Vagina (tissue), 2 donors: ENCODE measurements at places on chromosomes 5 and 9. TPM values are rescaled to one million over a fixed set of nuclear protein-coding genes. Genes with fewer than 3 reads are reported as not detected.
A peak's percentile ranks its signal among the peaks of the same experiment; 100 is the strongest.

Gene SHOC1
- total RNA-seq: 0.25 TPM

Gene HMGCS1
- total RNA-seq: 68.0 TPM

Gene STK32A
- total RNA-seq: 1.5 TPM

Gene SCGB3A2
- total RNA-seq: not detected

Gene ANKRD31
- total RNA-seq: 1.2 TPM

Gene ERP44
- total RNA-seq: 13.5 TPM

Gene GABRB2
- total RNA-seq: under 0.01 TPM

Gene SPINK13
- total RNA-seq: not detected

GRCh38 chr5:112869948-112870347 lies 8.9 kb downstream of the SRP19 start:
- no peak for DNase-seq
- no peaks in the 10 kb centered on the region for H3K4me1 ChIP-seq
- no peak overlapping the region for H3K4me3 ChIP-seq
- no peak overlapping the region for H3K27ac ChIP-seq
- peaks cover 47% of the 10 kb centered on the region for H3K36me3 ChIP-seq

DNA sequence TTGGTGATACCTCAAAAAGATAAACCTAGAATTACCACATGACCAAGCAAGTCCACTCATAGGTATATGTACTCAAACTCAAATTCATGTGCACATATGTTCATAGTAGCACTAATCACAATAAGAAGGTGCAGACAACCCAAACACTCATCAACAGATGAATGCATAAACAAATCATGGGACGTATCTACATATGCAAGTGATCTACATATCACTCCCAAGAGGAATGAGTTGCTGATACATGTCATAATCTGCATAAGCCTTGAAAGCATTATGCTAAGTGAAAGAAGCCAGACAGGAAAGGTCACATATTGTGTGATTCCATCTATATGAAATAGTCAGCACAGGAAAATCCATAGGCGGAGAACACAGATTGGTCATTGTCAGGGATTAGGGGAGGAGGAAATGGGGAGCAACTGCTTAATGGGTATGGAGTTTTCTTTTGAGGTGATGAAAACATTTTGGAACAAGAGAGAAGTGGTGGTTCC lies 10.6 kb upstream of the GPX8 start:
- H3K27me3 ChIP-seq: no peaks in the 10 kb centered on the region
- DNase-seq: no peak
- H3K4me1 ChIP-seq: no peaks in the 10 kb centered on the region
- no peak overlapping the region for H3K27ac ChIP-seq
- no peak overlapping the region for H3K4me3 ChIP-seq

DNA sequence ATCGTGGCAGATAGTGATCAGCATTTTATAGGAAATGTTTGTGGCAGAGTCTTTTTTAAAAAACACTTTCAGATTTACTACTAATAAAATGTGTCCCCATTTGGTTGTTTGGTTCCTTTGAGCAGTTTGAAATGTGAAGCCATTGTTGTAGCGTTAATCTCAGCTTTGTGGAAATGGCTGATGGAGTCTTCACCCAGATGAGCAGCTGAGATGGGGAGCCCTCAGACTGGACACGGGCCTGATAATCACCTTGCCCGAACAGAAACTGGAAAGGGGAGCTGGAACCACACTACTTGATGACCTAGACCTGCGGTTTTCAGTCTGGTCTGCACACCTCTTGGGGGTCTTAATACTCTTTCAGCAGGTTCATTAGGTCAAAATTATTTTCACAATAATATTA lies 20.6 kb upstream of the ANP32B start:
- no peaks in the 10 kb centered on the region for H3K36me3 ChIP-seq
- H3K4me3 ChIP-seq: no peak overlapping the region
- no peak overlapping the region for H3K27ac ChIP-seq
- DNase-seq: no peak
- no peaks in the 10 kb centered on the region for H3K4me1 ChIP-seq

- no peaks in the 10 kb centered on the region for H3K27me3 ChIP-seq
- no peaks in the 10 kb centered on the region for H3K4me1 ChIP-seq
- no peak overlapping the region for H3K4me3 ChIP-seq
- H3K36me3 ChIP-seq: no peaks in the 10 kb centered on the region
- H3K27ac ChIP-seq: no peak overlapping the region
These were observed 324.8 kb downstream of the TMEM38B start for GRCh38 chr9:106019039-106019680.

DNA sequence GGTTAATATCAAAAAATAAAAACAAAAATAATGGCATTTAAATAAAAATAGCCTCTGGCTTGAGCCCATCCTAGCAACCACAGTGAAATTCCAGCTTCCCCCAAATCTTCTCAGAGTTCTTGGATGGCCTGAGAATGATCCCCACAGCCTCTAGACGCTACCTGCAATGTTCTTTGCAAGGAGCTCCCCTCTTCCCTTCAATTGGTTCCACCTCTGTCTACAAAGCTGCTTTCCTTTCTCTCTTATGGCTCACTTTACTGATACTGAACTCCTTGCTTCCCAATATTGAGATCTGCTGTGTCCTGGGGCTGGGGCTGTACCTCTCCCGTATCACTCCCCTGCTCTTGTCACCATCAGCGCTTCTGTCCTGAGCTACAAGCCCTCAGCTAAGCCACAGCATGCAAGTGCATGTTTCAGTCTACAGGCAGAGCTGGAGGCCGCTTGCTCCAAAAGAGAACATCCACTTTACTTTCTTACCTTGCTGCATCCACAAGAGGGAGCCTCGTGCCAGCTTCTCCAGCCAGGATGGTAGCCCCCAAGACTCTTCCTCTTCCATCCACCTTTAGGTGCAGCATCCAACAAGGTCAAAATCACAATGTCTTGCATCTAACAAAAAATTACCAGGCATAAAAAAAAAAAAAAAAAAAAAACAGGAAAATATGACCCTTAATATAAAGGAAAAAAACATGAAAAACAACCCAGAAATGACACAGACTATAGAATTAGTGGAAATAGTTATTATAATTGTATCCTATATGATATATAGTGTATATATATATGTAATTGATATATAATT lies 57.4 kb upstream of the PRSS3 start:
- DNase-seq: no peak
- no peaks in the 10 kb centered on the region for H3K36me3 ChIP-seq
- no peak overlapping the region for H3K27ac ChIP-seq
- H3K4me3 ChIP-seq: no peak overlapping the region

DNA sequence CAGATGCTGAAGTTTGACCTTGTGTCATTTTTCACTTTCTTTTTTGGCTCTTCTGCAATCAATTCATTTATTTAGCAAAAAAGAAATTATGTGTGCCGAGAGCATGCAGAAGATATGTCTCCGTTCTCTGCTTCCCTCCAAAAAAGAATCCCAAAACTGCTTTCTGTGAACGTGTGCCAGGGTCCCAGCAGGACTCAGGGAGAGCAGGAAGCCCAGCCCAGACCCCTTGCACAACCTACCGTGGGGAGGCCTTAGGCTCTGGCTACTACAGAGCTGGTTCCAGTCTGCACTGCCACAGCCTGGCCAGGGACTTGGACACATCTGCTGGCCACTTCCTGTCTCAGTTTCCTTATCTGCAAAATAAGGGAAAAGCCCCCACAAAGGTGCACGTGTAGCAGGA lies 2.4 kb downstream of the FGFR4 start:
- peak overlapping the region; percentile 33 for H3K27ac ChIP-seq
- no peaks in the 10 kb centered on the region for H3K27me3 ChIP-seq
- H3K4me1 ChIP-seq: peaks cover 42% of the 10 kb centered on the region
- no peak overlapping the region for H3K4me3 ChIP-seq
- DNase-seq: no peak
- H3K36me3 ChIP-seq: no peaks in the 10 kb centered on the region

- H3K36me3 ChIP-seq: no peaks in the 10 kb centered on the region
- H3K27ac ChIP-seq: no peak overlapping the region
- H3K4me1 ChIP-seq: no peaks in the 10 kb centered on the region
These were observed 592 bp downstream of the ANKRD55 start for GRCh38 chr5:56232538-56232937.

GRCh38 chr9:27888661-27889295 lies 315.5 kb upstream of the C9orf72 start:
- no peaks in the 10 kb centered on the region for H3K27me3 ChIP-seq
- H3K27ac ChIP-seq: no peak overlapping the region
- H3K4me1 ChIP-seq: no peaks in the 10 kb centered on the region

GRCh38 chr9:105346273-105346672 lies 101.6 kb upstream of the FSD1L start:
- DNase-seq: no peak
- H3K27me3 ChIP-seq: no peaks in the 10 kb centered on the region
- H3K4me3 ChIP-seq: no peak overlapping the region
- peaks cover 8% of the 10 kb centered on the region for H3K36me3 ChIP-seq
- H3K27ac ChIP-seq: no peak overlapping the region
- peaks cover 5% of the 10 kb centered on the region for H3K4me1 ChIP-seq

GRCh38 chr5:95958310-95959014 lies 3.2 kb downstream of the ELL2 start:
- peak overlapping the region; percentile 58 for H3K4me3 ChIP-seq
- H3K36me3 ChIP-seq: no peaks in the 10 kb centered on the region
- peak overlapping the region; percentile 99 for H3K27ac ChIP-seq
- H3K4me1 ChIP-seq: peaks cover 60% of the 10 kb centered on the region

- no peaks in the 10 kb centered on the region for H3K27me3 ChIP-seq
- peak overlapping the region; percentile 52 for H3K4me3 ChIP-seq
These were observed 789 bp downstream of the COL27A1 start for GRCh38 chr9:114155995-114156656.

GRCh38 chr9:69190863-69191181 lies 16.7 kb downstream of the TJP2 start:
- H3K27ac ChIP-seq: no peak overlapping the region
- DNase-seq: no peak
- no peak overlapping the region for H3K4me3 ChIP-seq
- peaks cover 11% of the 10 kb centered on the region for H3K4me1 ChIP-seq
- no peaks in the 10 kb centered on the region for H3K36me3 ChIP-seq
- H3K27me3 ChIP-seq: no peaks in the 10 kb centered on the region

DNA sequence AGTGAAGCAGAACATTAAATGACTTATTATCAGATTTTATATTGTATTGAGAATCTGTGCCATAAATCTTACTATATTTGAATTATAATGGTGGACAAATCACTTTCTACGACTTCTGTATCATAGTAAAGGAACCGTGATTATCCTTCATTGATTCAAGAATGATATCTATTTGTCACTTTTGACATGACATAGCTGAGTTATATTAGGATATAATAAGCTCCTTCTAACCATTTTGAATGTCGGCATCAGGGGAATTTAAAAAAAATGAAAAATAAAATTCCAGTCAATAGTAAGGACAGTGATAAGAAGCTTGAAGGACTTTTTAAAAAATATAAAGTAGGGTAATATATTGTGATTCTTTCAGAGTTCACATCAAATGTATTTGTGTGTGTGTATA lies 338.9 kb upstream of the ACO1 start:
- H3K27me3 ChIP-seq: no peaks in the 10 kb centered on the region
- DNase-seq: no peak
- H3K4me1 ChIP-seq: no peaks in the 10 kb centered on the region
- no peak overlapping the region for H3K4me3 ChIP-seq

DNA sequence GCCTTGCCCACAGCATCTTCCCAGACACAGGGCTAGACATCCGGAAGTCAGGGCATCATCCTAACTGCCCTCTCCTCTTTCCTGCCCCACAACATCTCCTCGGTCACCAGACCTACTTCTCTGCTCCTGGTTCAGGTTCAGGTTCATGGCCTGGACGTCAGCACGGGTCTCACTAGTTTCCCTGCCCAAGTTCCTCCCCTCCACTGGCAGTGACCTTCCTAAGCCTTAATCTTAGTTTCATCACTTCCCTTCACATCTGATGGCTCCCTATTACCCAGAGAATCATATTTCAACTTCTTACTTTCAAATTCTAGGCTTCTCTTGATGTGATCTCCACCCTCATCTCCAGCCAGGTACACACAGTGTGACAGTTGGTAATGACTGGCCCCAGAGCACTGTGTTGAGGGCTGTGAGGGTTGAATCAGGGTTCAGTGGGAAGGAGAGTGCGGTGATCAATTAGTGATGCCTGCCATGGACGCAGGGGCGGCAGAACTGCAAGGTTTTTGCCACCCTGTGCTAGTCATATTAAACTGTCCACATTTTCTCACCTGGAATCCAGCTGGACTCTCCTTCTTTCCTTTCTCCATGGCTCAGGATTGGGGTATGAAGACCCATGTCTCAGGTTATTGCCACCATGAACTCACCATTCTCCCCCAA lies 34.3 kb upstream of the CRB2 start:
- peaks cover 13% of the 10 kb centered on the region for H3K4me1 ChIP-seq
- no peak overlapping the region for H3K4me3 ChIP-seq
- H3K27ac ChIP-seq: no peak overlapping the region
- H3K27me3 ChIP-seq: no peaks in the 10 kb centered on the region
- no peak for DNase-seq

- H3K36me3 ChIP-seq: no peaks in the 10 kb centered on the region
- H3K27me3 ChIP-seq: no peaks in the 10 kb centered on the region
- H3K4me1 ChIP-seq: no peaks in the 10 kb centered on the region
- no peak for DNase-seq
These were observed 189.6 kb upstream of the SEMA6A start for GRCh38 chr5:116763987-116764866.

DNA sequence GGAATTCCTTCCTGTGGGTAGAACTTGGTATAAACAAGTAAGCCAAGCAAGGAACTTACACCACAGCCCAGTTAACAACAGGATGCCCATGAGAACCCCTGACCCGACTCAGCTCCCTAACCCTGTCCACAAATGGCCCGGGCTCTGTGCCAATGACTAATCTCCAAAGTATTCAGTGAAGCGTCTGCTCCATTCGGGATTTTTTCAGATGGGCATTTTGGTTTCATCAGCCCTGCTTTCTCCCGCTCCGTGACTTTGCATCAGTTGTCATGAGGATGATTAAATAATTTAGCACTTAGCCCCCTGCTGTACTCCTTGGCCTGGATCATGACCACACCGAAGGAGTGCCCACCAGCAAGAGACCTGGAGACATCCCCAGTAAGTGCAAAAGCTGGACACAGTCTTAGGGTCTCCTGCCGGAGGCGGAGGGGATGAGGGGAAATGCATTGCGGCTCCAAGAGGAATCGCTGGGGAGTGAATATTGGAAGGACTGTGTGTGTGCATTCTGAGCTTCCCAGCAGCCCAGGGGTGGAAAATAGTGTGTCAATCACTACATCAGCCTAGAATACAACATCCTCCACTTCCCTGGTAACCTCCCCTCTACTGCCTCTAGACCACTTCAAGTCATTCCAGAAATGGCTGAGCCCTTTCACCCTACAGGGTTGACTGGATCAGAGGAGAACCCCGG lies 41.4 kb upstream of the DNAH5 start:
- H3K27me3 ChIP-seq: no peaks in the 10 kb centered on the region
- no peak overlapping the region for H3K4me3 ChIP-seq
- H3K4me1 ChIP-seq: no peaks in the 10 kb centered on the region
- H3K36me3 ChIP-seq: no peaks in the 10 kb centered on the region
- DNase-seq: no peak
- H3K27ac ChIP-seq: no peak overlapping the region

- no peak overlapping the region for H3K4me3 ChIP-seq
- H3K27ac ChIP-seq: peak overlapping the region; percentile 81
- H3K27me3 ChIP-seq: no peaks in the 10 kb centered on the region
- H3K36me3 ChIP-seq: no peaks in the 10 kb centered on the region
- H3K4me1 ChIP-seq: peaks cover 45% of the 10 kb centered on the region
These were observed 94.1 kb downstream of the RXRA start for GRCh38 chr9:134420281-134420845.

GRCh38 chr9:120507936-120508510 lies 71.9 kb downstream of the CDK5RAP2 start:
- H3K4me3 ChIP-seq: no peak overlapping the region
- DNase-seq: no peak
- no peaks in the 10 kb centered on the region for H3K36me3 ChIP-seq
- no peaks in the 10 kb centered on the region for H3K4me1 ChIP-seq
- no peak overlapping the region for H3K27ac ChIP-seq
